Right hindlimb (tissue), 1 donor: ENCODE measurements at places on chromosomes 16 and 17.
A peak's percentile ranks its signal among the peaks of the same experiment; 100 is the strongest.

- peak; percentile 61 for DNase-seq
Measured at GRCh38 chr16:85461814-85462713, 151.1 kb upstream of the GSE1 start.

DNA sequence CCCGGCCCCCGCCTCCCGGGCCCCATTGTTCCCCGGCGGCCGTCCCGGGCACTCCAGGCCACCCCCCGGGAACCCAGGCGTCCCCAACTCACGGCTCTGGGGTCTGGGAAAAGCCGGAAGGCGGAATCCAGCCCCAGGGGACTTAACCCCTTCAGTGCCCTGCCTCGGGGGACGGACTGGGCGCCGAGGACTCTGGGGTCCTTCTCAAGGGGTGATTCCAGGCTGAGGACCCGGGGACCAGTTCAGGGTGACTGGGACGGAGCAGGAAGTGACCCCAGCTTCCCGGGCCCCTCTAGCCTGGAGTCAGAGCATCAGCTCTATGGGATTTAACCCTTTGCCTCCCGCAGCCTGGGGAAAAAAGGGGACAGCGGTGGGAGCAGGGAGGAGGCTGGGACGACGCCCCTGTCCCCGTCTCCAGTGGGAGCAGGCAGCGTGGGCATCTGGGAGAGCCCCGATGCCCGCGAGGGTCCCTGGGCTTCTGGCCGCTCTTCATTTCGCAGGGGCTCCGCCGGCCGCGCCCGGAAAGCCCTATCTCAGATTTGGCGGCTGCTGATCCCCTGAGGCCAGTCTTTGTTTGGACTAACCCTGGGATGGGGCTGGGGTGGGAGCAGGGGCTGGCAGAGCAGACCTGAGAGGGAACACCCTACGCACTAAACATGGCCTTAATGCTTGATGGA is at the start of gene ZNF629:
Gene ZNF629 (minus strand): TSS at position 270 of the 677 bp plus-strand sequence. CDS start 2,723 bp downstream, outside the sequence.
- peak; percentile 84 for DNase-seq

DNA sequence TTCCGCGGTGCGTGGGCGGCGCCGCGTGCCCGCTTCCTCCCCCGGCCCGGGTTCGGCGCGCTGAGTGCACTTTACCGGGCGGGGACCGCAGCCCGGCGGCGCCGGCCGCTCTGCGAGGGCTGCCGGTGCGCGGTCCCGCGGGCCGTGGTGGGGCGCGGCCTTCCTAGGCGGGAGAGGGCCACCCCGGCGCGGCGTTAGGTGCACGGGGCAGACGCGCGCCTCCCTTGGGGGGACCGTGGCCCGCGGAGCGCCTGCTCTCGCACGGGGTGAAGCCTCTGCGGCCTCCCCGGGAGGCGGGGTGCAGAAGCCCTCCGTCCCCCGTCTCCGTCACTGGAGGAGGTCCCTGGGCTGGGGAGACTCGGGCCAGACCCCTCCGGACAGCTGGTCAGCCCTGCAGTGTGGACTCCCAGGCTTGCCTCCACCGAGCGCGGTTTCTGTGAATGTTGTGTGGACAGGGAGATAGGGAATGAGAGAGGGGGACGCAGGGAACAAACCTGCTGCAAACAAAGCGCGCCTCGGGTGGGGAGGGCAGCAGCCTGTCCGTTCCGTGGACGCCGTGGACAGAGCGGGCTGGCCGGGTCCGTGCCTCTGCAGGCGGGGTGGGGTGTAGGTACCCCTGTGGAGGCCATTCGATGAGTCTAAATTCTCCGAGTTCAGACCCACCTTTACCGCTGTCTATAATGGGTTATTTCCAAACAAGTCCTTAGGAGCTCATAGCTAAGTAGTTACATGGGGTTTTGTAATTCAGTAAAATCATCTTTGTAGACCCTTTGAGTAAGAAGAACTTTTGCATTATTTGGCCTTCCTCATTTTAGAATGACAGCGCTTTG is 721 bp downstream of the TBCD start:
- DNase-seq, result peak; percentile 55

- no peak for DNase-seq
Measured at GRCh38 chr16:82181461-82182185, 11.6 kb upstream of the MPHOSPH6 start.

GRCh38 chr17:41530062-41531048 is 2.2 kb upstream of the KRT19 start:
- DNase-seq, result no peak

DNA sequence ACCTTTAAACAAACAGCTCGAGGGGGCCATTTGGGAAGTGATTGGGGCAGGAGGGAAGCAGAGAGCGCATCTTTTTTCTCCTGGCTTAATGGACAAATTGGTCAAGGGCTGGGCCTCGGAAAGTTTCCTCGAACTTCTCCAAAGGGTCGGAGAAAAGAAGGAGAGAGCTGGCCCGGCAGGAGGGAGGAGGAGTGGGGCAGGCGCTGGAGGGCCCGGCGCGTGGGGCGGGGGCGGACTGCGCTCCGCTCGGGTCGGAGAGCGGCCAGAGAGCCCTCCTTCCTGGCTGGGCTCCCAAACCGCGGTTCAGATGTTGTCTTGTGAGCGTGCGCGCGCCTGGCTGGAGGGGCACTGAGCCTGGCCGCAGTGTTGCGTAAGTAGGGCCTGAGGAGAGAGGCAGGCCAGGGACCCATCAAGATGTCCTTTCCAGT is 1.2 kb downstream of the MMP2 start:
- peak; percentile 94 for DNase-seq

DNA sequence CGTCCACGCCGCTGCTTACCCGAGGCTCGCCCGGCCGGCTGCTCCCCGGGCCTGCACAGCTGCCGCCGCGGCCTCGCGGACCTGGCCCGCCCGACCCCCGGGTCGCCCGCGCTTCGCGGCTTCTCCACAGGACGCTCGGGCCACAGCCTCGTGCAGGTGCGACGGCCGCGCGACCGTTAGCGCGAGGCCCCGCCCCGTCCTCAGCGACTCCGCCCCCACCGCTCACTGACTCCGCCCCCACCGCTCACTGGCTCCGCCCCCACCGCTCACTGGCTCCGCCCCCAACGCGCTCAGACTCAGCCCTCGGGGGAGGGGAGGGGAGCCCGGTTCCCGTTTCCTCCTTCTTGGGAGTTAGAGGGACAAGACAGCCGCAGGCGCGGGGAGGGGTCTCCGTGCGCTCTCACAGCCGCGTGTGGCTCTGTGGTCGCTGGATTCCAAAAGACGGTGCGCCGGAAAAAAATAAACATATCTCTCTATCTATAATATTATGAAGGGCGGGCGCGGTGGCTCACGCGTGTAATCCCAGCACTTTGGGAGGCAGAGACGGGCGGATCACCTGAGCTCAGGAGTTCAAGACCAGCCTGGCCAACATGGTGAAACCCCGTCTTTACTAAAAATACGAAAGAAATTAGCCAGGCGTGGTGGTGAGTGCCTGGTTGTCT is at the start of gene MEIOB:
Gene MEIOB (minus strand): TSS at position 191 of the 662 bp plus-strand sequence. CDS start 3,989 bp downstream, outside the sequence.
- peak; percentile 25 for DNase-seq

DNA sequence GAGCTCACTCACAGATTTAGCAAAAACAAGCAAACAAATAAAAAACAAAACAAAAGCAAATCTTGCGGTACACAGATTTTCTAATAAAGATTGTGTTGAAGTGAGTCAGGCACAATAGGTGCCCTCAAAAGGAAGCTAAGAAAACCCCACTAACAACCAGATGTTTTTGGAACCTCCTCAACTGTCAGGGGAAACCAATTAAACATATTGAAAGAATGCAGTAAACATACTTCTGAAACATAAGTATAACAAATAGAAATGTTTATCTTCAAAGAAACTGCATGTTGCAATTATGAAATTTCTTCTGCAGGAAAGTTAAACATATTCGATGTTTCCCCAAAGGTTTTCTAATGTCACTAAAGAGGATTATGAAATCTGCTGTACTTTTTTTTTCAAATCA is 110.5 kb upstream of the CORO6 start:
- DNase-seq, result no peak

DNA sequence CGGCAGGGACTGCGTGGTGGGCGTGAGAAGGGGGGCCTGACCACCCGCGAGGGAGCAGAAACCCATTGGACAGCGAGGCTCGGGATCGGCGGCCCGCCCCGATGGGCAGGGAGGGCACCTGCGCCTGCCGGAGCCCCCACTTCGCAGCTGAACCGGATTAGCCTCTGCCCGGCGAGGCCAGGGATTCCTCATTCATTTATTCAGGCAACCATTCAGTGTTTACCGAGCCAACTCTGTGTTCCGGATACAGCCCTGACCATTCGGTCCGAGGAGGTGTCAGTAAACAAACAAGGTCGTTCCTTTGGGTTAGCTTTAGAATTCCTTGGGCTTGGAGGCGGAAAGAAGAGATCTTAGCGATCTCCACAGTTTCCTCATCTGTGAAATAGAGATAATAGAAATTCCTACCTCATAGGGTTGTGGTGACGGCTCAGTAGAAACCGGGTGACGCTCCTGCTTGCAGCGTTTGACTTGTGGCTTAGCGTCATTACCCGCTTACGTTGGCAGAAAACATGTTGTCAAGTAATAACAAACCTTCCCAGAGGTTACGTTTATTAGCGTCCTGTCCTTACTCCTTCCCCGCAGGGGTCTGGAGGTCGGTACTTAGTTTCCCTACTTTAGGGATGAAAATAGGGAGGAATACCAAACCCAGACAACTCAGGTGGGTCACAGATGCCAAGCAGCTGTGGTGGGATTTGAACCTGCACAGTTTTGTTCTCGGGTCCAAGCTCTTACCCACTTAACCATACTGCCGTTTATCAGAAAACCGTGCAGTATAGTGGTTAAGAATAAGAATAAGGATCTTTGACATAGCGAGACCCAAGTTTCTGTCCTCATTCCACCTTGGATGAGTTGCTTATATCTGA is 893 bp downstream of the POLR3E start:
- DNase-seq, result peak; percentile 84

DNA sequence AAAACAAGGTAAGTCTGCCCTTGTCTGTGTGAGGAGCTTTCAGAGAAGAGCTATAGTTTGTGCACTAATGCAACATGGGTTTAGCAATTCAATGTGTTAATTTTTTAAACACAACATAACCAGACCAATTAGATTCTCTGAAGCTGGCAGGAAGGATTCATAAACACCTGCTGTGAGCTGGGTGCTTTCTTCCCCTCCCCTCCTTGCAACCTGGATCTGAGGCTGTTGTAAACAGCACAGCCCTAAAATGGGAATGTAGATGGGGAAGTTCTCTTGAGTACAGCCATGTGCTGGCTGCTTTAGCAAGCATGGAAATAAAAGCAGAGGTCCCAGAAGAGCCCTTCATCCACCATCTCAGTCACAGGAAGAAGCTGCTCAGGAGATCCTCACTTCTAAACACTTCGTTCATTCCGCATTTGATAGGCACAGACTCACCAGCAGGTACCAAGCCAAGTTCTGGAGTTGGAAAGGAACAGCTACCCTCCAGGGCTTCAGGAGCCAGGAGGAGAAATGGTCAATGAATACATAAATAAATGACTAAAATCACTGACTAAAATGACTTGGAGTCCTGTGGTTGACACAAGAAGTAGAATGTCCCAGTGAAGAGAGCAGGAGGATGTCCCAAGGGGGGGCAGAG is 21.7 kb downstream of the AXIN2 start:
- DNase-seq, result no peak

- DNase-seq, result peak; percentile 42
Measured at GRCh38 chr16:81487301-81487720, 42.7 kb downstream of the CMIP start.

DNA sequence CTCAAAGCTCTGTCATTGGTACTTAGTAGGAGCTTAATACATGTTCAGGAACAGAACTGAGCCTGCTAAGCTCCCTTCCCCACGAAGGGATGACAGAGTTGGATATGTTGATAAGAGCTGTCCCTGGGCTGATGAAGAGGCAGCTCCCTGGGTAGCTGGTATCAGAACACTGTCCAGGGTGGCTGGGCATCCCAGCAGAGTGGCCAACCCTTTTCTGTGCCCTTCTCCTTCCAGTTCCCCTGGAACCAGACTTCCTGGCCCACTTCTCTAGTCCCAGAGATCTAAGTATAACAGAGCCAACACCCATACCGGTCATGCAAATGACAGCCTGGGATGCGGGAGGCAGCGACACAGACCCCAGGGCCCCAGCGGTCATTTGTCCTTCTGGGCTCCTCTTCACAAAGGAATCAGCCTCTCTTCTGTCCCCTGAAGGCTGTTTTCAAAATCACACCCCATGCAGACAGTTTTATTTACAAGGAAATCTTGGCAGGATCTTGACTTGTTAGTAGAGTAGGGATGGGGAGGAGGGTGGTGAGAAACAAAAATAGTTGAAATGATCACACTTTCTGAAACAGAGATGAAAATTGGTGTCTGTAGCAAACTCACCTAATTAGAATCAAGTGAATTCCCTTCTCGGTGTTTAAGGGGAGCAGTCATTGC is 1.4 kb upstream of the RHBDL3 start:
- no peak for DNase-seq

DNA sequence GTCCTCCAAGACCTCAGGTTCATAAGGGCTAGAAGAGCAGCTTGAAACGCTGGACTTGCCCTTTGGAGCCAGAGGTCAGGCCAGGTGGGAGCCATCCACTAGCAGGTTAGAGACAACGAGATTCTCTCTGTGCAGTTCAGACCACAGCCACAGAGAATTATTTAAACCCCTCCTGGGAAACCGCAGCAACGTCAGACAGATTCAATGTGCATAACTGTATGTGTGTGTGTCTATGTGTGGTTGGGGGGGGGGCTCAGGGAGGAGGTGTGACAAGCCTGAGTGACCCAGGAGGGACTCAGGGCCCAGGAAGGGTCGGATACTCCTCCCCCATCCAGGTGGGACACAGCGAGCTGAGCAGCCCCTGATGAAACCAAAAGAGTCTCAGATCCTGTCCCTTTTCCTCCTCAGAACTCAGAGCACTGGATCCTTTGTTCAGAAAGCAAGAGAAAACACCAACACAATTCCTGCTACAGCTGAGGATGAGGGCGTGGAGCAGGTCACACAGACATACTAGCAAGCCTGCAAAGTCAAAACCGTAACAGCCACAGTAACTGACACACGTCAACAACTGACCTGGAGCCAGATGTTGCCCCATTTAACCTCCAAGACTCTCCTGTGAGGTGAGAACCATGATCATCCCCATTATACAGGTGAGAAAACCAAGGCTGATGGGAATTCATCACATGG is 66.8 kb downstream of the XYLT1 start:
- no peak for DNase-seq

- peak; percentile 93 for DNase-seq
Measured at GRCh38 chr17:50919321-50920040, 53.3 kb upstream of the TOB1 start.

GRCh38 chr16:84324434-84325262 is 30.0 kb downstream of the WFDC1 start:
- no peak for DNase-seq

DNA sequence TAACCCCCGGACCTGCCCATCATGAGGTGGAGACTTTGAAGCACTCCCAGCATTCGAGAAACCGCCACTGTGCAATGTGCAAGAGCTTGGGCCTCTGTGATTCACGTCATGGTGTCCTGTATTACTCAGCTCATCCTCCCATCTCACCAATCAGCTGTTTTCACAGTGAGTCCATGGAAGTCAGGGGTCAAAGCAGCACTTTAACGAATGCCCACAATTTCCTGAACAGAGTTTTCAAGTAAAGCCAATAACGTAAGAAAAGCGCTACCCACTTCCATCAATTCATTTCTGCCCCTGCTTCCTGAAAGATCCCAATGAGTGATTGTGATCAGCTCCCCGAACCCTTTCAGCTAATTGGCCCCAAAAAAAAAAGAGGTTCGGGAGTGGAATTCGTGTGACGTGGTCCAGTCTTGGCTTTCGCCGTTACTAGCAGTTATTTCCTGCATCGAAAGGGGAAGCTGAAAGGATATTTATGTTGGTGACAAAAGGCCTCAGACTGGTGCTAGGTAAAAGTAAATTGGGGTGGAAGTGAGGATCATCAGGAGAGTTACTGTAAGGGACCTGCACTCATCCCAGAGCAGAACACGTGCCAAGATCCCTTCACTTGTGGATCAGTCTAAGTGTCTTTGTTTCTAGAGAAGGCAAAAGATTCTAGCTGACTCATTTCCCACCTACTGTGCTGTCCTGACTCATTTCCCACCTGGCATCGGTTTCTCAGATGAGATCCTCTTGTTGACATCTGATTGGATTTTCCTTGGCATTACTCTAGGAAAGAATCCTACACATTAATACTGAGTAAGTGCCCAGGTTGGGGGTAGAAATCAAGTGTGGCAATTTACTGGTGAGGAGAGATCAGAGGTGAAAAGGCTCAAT is 136.7 kb upstream of the NUDT7 start:
- no peak for DNase-seq
